Body of pancreas (tissue), 4 donors: ENCODE measurements at places on chromosomes 16 and 17.

DNA sequence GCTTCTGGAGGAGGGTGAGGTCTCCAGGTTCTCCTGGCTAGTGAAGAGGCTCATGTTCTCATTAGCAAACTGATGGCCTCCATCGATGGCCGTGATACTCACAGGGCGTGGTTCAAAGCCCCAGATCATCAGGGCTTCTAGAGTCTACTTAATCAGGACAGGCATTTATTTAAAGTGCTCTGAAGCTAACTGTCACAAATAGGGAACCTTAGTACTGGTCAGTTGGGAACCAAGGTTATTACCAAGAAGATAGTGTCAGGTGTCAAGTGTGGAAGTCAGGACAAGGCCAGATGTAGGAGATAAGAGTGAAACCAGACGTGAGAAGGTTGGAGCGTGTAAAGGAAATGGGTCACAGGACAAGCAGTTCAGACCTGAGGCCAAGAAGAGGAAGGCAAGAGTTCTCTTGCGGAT lies 56.9 kb downstream of the PIGL start:
- DNase-seq: no peak

DNA sequence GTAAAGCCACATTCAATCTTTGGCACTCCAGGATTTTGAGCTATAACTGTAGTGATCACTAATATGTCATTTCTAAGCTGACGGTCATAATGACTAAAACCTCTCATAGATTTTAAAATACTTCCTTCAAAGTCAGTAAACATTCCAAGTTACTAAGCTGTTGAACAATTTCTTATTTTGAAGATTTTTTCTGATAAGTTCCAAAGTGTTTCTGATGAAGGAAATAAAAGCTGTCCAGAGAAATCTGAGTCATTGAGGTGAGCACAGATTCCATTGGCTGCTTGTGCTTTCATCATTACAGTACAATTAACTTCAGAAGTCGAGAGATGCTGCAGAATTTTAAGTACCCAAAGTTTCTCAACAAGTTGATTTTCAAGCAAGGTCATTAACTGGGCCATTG lies 23.9 kb downstream of the NLRC5 start:
- DNase-seq: no peak

GRCh38 chr17:27906623-27907022 lies 13.5 kb upstream of the LYRM9 start:
- DNase-seq: no peak

GRCh38 chr17:77182205-77183172 lies 41.7 kb downstream of the SEC14L1 start:
- no peak for DNase-seq
